ENCODE measurements at places on chromosomes 16 and 17.
A peak's percentile ranks its signal among the peaks of the same experiment; 100 is the strongest.

GRCh38 chr17:18332909-18333489 is 17.9 kb downstream of the SMCR8 start:
- no peak for DNase-seq

- DNase-seq, result no peak
Measured at GRCh38 chr16:46690281-46691178, 1.1 kb downstream of the ORC6 start.

DNA sequence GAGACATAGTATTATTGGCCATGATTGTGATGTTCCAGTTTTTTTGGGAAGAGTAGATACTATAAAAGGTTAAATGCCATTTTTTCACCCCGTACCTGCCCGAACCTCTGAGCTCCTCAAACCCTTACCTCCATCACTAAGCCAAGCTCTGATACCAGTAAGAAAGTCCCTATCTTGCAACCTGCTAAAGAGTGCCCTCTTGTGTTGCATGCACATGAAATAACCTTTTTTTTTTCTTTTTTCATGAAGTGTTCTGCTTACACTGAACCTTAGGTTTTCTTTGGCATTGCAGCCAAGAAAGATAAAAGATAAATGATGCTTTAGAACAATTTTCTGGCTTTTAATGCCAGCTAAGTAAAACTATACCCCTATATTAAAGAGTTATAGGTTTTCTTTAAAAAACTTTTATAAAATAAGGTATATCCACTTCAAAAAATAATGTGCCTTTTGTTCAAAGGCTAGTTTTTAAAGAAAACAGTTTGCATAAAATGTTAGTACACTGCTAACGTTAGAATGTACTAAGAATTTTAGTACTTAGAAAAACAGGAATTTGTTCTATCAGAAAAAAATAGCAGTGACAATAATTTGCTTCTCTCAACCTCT is 295.3 kb upstream of the PMFBP1 start:
- no peak for DNase-seq

DNA sequence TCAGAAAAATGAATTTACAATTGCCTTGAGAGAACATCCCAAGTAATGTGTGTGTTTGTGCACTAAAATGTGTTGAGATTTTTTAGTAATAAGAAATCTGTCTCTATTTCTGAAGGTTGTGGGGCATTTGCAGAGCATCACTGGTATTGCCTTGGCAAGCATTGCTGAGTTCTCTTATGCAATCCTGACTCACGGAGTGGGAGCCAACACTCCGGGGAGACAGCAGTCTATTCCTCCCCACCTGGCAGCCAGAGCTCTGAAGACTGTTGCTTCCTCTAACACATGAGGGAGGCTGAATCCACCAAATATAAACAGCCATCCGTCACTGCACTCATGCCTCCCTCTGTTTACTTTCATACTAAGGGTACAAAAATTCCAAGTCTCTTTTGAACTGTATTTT is 10.6 kb downstream of the CNTD1 start:
- no peak for DNase-seq

DNA sequence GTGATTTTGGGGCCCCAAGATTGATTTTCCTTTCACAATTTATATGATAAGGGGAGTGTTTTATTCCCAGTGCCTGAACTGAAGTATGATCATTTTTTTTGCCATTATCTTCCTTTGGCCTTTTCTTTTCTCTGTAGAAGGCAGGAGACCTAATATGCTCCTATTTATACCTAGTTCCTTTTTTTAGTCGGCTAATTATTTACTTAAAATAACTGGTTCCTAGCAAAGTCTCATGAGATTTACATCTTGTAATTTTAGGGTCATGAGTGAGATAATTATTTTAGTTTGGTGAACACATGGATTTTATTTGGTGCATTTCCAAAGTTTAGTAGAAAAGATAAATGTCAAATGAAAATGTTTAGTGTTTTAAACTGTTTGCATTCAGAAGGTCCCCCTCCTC is 24.8 kb downstream of the SEC14L1 start:
- no peak for DNase-seq

GRCh38 chr16:14378131-14378551 is 251.9 kb downstream of the PARN start:
- DNase-seq, result no peak

DNA sequence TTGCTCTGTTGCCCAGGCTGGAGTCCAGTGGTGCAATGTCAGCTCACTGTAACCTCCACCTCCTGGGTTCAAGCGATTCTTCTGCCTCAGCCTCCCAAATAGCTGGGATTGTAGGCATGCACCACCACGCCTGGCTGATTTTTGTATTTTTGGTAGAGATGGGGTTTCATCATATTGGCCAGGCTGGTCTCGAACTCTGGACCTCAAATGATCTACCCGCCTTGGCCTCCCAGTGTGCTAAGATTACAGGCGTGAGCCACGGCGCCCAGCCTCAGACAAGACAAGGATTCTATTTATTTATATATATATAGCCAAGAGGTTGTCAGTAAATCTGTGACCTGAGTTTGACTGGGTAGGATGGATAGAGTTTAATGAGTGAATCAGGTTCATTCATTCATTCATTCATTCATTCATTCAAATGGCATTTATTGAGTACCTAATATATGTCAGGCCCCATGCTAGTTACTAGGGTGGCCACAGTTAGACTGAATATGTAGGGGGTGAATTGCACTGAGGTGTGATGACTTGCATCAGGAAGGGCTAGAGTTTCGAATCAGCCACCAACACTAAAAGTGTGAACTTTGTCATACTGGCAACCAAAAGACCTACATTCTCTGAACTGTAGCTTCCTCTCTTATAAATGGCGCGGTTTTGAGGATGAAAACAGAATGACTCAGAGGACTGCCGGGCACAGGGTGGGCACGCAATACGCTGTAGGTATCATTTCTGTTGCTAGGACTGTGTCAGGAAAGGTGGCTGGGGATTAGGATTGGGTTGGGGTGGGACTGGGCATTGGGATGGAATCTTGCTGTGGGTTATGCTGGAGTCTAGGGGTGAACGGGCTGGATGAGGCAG is 37.8 kb downstream of the ITGAE start:
- DNase-seq, result no peak

- no peak for DNase-seq
Measured at GRCh38 chr17:75825149-75825552, 19.1 kb downstream of the UNC13D start.

DNA sequence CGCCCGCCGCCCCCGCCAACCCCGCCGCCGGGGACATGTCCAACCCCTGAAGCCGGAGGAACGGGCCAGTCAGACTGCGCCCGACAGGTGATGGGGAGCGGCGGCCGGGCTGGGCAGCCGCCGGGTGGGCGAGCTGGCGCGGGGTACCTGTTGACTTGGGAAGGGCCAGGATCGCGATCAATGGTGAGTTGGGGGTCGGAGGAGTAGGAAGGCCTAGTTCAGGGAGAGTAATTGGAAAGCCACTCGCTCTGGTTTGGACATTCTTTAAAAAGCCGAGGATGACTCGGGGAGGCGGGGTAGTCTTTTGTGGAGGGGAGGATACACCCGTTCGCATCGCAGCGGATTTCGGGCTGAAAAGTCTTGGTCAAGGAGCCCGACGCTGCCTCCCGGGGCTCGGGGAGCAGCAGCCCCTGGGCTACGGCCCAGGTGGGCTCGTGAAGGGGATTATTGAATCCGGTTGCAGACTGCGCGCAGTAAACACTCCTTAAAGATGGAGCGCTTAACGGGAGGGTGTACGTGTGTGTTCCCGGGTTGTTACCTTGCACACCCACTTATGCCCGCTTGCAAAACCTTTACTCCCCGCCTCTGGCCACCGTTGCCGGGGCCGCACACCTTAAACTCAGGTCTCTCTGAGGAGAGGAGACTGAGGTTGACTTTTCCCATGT is 123.8 kb downstream of the GOSR1 start:
- DNase-seq, result peak; percentile 17

DNA sequence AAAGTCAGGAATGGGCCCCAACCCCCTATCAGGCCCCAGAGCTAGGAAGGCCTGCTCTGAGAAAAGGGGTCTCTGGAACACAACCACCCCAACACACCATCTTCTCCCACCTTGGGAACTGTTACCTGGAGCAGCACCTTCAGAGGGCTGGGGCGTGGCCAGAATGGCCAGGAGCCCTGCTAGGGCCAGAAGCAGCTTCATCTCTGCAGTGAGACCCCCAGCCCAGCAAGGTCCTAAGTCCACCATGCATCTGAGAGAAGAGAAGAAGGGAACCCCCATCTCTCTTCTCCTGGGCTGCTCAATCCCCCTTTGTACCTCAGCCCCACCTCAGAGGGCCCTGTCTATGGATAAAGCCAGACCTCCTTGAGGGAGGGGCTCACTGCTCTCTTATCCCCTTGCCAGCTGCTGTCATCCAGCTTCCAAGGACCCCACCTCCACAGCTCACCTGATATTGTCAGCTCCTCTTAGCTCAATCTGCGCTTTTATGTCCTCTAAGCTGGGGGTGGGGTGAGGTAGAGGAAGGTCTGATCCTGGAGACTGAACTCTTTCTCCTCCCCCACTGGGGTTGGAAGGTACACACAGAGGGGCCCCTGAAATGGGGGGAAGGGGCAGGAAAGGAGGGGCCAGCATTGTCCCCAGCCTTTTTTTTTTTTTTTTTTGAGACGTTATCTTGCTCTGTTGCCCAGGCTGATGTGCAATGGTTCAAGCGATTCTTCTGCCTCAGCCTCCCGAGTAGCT is at the start of gene MPO:
Gene MPO, minus strand, starts transcription at position 456 of the 738 bp plus-strand sequence. Its CDS starts 177 bp downstream, at position 279.
- DNase-seq, result no peak

GRCh38 chr16:64695684-64696083 is 426.2 kb downstream of the CDH11 start:
- no peak for DNase-seq

- DNase-seq, result no peak
Measured at GRCh38 chr16:11498683-11499082, 88.0 kb downstream of the LITAF start.

GRCh38 chr16:3523281-3523680 is 22.5 kb downstream of the CLUAP1 start:
- DNase-seq, result no peak
